Cortex of kidney (tissue), 1 donor: ENCODE measurements at places on chromosomes 1 and 21.

GRCh38 chr1:5860277-5860676 is 131.9 kb downstream of the NPHP4 start:
- no peak for DNase-seq

DNA sequence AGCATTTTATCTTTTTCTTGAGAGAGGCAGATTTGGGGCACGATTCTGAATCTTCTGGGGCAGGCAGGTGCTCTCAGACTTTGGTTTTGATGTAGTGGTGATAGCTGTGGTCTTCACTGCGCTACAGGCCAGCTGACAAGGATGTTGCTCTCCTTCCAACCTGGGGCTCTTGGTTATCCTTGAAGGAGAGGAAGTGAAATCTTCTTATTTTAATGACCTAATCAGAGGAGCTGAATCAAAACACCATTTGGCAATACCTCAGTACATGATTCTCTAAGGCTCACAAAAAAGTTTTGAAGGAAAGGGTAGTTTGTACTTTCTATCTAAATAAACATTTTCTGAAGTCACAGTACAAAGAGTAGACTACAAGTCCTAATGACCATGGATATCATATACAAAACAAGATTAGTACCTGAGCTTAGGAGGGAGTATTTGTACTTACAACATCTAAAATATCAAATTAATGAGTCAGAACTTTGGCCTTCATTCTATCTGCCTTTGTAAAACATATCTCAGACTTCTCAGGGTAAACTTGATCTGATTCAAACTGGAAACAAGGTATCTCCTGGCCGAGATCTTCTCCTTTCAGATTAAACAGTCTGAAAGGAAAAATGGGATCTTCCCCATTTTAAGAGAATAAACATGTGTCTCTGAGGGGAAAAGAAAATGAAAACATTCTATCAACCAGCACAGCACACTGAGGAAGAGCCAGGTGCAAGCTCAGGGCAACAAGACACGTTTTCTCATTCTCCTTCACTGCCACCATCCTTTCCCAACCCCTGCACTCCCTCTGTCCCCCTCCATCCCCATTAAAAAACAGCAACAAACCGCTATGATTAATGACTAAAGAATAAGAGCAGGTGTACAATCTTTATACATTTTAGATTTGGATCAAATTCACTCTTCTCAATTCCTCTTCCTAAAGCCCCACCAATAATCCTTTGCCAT is 69.2 kb downstream of the SH3GLB1 start:
- no peak for DNase-seq

GRCh38 chr1:24606621-24607020 is 36.5 kb upstream of the SRRM1 start:
- no peak for DNase-seq

DNA sequence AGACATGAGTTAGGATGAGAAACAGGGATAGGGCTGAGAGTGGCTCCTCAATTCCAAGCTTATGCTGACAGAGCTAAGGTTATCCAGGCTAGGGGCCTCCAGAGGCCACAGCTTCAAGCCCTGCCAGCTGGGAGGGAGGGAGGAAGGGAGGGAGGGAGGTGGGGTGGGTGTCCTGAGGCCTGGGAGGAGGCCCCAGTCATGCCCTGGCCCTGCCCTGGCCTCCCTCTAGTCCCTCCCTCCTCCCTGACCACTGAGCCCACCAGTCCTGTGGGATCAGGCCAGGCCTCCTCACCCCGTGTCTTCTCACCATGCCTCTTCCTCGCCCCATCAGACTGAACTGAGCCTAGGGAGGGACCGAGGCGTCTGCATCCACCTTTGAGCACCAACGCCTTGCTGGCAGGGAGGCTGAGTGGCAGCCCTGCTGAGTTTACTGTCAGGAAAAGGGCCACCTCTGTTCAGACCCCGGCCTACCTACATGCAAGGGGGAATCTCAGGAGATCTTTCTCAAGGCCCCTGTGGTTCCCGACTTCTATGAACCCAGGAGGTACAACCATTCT is 116.1 kb downstream of the NPHP4 start:
- no peak for DNase-seq

DNA sequence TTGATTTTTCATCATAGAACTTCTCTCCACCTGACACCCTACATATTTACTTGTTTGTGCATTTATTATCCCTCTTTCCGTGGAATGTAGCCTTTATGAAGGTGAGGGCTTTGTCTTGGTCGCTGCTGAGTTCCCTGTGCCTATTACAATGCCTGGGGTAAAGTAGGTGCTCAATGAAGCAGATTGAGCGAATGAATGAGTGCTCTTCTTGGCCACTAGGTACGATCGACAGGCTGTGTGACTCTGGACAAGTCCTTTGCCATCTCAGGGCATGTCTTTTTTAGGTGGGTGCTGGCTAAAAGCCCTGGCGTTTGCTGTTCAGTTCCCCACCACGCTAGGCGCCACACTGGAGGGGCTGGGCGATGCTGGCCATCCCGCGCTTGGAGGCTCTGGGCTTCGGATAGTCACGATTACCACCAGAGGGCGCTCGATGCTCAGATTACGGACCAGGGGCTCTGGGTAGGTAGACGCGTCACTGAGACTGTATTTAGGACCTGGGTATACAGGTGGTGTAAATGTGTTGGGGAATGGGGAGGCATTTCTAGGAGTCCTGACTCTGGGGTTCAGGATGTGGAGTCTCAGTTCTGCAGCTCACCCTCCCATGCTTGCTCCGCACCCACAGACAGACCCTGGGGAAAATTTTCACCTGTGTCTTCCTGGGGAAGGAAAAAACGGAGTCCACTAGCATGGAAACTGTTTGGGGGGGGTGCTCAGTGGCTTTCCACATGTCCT is 71.0 kb upstream of the CSF3R start:
- no peak for DNase-seq

GRCh38 chr1:101187297-101187696 is 49.5 kb upstream of the S1PR1 start:
- DNase-seq: no peak

DNA sequence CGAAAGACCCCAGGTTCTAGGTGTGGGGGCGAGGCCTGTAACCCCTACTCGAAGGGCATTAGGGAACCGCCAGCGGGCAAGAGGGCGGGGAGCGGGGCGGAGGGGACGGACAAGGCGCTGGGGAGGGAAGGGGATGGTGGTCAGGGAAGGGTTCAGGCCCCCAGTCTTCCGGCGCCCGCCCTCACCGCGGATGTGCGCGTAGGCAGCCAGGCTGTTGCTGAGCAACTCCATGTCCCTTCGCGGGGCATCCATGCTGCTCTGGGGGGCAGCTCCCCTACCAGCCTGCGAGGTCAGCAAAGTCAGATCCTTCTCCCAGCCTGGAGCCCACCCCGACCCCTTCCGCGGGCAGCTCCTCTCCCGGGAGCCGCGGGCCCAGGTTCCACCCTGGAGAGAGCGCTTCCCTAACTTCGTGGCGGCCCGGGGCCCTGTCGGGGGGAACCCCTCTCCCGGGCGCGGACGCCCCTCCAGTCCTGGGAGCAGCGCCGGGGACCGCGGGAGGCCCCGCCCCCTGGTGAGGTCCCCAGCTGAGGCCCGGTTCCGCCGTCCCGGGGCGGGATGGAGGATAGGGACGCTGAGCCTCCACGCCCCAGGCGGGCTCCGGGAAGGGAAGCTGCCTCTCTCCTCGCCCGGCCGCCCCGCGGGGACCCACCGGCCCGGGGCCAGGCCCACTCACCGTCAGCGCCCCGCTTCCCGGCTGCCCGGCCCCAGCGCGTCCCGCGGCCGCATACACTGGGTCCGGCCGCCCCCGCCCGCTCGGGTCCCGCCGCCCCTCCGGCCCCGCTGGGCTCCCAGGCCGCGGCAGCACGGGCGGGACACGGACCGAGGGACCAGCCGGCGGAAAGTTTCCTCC is 434 bp downstream of the EVA1B start:
- DNase-seq: no peak

- DNase-seq: no peak
Measured at GRCh38 chr1:226034482-226034881, 28.0 kb upstream of the H3-3A start.

GRCh38 chr1:112628516-112628915 is 8.9 kb downstream of the CAPZA1 start:
- DNase-seq: no peak

DNA sequence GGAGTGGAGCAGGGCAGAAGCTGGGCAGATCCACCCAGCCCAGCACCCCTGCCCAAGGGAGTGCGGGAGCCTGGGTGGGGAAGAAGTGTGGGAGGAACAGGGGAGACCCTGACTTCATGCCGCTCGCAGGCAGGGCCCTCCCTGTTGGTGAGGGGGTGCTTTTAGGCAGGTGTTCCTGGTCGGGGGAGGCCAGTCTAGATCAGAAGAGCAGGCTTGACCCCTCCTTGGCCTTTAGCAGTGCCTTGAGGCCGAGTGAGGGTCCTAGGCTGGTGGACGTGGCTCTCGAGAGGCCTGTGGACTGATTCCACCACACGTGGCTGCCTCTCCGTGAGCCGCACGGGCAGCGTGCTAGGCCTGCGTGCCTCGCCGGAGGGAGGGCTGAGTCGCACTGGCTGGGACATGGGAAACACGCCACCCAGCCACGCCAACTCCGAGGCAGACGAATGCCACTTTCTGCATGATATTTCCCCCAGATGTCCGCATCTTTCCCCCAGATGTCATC is 19.4 kb upstream of the COL18A1 start:
- DNase-seq: no peak

DNA sequence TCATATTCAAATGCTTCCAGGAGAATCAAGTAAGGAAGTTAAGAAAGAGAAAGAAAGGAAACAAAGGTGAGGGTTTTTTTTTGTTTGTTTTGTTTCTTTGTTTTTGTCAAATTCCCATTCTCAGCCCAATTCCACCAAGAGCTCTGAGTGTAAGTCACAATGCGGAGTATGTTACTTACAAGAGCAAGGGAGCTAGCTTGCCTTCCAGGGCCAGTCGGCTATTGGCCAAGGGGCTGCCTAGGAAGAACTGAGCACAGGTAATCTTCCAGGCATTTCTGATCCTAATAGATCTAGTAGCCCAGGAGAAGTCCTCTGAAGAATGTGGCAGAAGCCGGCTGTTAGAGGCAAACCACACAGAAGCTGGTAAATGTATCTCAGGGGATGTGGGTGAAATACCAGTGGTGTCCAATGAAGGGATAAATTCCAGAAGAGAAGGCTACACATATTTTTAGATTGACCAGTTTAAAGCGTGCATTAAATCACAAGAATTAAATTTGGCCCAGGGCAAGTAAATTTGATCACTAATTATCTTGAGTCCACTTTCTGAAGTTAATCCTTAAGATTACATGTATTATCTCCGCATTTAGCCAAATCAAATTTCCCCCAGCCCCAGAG is 239.6 kb upstream of the ADAMTS5 start:
- DNase-seq: no peak

DNA sequence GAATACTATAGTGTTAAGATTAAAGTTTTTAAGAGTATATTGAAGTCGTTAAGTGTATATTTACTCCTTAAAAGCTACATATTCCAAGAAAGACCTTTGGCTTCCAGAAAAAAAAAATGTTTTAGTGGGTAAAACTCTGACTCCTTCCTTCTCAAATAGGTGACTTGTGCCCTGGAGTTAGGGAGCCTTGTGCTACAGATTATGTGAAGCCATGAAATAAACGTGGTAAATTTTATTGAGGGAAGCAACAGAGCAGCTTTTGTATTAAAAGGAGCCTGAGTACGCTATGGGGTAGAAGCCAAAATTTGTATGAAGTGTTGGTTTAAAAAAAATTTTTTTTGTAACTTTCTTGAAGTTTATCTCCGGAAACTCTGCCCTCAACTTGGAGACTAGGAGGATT is 994 bp downstream of the RO60 start:
- no peak for DNase-seq

- DNase-seq: no peak
Measured at GRCh38 chr1:9606948-9607347, 18.2 kb downstream of the TMEM201 start.

GRCh38 chr1:23673086-23673813 is 18.4 kb upstream of the RPL11 start:
- no peak for DNase-seq

DNA sequence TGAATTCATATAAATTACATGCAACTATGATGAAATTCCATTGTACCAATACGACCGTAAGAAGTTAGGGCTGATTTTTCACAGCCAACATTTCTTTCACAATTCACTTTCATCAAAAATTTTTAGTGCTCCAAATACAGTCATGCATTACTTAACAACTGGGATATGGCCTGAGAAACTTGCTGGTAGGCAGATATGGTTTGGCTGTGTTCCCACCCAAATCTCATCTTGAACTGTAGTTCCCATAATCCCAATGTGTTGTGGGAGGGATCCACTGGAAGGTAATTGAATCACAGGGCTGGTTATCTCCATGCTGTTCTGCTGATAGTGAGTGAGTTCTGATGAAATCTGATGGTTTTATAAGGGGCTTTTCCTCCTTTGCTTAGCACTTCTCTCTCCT is 244.4 kb downstream of the AKT3 start:
- DNase-seq: no peak

DNA sequence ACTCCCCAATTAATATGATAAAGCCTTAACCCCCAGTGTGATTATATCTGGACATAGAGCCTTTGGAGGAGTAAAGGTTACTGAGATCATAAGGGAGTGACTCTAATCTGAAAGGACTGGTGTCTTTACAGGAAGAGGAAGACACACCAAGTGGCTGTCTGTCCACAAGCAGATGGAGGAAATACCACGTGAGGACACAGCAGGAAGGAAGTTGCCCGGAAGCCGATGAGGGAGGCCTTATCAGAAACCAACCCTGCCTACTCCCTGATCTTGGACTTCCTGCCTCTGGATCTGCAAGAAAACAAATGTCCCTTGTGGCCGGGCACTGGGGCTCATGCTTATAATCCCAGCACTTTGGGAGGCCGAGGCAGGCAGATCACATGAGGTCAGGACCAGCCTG is 110.3 kb upstream of the CHRM3 start:
- DNase-seq: no peak

GRCh38 chr1:236706183-236706582 is 19.9 kb downstream of the ACTN2 start:
- no peak for DNase-seq

DNA sequence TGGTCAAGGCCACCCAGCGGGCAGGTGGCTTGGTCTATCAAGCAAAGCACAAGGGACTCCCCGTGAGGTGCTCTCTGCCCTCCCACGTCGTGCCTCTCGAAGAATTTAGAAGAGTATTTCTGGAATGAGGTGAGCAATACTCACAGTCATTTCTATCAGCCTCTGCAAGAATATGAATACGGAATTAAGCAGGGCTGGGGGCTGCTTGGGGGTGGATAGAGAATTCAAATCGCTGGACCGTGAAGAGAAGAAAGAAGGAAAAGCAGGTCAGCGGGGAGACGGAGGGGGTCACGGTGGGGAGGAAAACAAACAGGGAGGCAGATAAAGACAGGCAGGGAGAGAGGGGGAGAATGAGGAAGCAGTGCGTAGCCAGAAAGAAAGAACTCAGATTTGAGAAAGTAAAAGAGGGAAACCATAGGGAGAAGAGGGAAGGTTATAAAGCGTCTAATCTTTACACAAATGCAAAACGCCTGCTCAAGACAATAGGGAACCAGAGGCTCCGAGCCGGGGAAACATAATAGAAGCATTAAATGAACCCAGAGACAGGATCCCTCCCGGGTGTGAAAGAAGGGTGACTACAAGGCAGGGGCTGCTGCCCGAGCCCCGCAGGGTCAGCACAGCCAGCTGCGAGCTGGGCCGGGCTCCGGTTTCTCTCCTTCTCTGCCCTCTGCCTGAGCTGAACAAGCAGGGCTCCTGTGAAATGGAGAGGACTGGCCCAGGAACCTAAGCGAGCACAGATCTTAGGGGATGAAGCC is 2.1 kb upstream of the EDN2 start:
- no peak for DNase-seq

GRCh38 chr1:197173571-197174507 is 27.4 kb upstream of the ASPM start:
- no peak for DNase-seq
